Stimulated activated memory B cell treated with anti-CD40 and anti-IgM and Interleukin-4, amounts not matched to agents 10 μg/mL and 1 μg/mL and 100 μg/mL, for 72 hours (primary cell): ENCODE measurements at places on chromosomes 1 and 21.

DNA sequence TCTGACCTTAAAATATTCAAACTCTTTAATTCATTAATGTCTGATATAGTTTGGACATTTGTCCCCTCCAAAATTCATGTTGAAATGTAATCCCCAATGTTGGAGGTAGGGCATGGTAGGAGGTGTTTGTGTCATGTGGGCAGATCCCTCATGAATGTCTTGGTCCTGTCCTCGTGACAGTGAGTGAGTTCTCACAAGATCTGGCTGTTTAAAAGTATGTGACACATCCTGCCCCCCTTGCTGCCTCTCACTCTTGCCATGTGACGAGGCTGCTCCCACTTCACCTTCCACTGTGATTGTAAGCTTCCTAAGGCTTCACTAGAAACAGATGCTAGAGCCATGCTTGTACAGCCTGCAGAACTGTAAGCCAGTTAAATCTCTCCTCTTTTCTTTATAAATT lies 21.3 kb upstream of the FBXO28 start:
- no peak for ATAC-seq

- no peak for ATAC-seq
Observed at GRCh38 chr1:26038477-26038876, 7.4 kb downstream of the SLC30A2 start.

- no peak for ATAC-seq
Observed at GRCh38 chr1:183674339-183674738, 21.2 kb upstream of the APOBEC4 start.

DNA sequence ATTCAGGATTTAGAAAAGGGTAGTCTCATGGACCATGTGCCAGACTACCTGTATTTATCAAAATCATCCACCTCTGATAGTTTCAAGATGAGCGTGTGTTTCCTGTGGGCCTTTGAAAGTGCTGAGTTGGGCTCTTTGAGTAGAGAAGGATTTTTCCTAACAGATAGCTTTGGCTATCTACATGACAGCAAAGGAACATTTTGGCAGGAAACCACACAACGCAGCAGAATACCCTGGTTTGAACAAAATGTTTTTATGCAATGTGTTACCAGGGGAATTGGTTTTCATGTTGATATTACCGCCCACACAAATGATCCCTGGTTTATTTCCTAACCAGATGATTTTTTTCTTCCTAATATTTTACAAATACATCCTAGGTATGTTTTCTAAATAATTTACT lies 431.4 kb downstream of the NEGR1 start:
- ATAC-seq = no peak

DNA sequence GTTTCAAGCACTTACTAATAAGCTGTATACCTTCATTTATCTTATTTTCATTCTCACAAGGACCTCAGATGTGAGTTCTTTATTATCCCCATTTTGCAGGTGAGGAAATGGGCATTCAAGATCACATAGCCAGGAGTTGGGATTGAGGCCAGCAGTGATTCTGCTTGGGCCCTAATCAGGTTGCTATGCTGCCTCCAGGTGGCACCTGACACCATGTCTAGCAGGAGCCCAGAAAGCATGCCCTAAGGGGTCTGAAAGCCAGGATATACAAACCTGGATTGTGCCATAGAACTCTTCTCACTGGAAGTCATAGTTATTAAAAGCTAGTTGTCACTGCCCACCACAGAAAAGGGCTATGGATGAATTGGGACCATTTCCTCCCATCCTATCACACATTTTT lies 61.1 kb downstream of the FYB2 start:
- no peak for ATAC-seq
